ENCODE measurements at places on chromosomes 16 and 17.

DNA sequence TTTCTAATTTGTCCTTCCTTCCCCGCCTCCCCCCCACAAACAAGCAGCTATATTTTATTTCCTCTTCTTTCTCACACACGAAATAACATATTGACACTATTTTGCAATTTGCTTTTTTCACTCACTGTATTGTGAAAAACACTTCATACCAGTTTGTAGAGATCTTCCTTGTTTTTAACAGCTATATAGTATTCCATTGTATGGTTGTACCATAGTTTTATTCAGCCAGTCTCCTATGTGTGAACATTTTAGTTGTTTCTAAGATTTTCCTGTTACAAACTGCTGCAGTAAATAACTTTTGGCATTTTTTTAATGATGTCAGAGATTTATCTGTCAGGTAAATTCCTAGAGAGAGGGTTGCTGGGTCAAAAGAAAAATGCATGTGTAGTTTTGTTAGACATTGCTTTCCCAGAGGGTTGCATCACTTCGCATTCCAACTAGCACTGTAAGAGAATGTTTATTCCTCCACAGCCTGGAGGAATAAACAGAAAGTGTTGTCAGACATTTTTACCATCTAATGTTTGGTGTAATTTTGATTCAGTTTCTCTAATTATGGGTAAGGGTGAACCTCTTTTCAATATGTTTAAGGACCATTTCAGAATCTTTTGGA, 101.2 kb downstream of the MRTFB start:
- no peak overlapping the region for H3K27ac ChIP-seq
- H3K4me3 ChIP-seq: no peak overlapping the region
- peaks cover 8% of the 10 kb centered on the region for H3K4me1 ChIP-seq
- H3K27me3 ChIP-seq: no peaks in the 10 kb centered on the region
- peaks cover 12% of the 10 kb centered on the region for H3K36me3 ChIP-seq

- H3K27ac ChIP-seq: peak overlapping the region; percentile 97
- DNase-seq: peak; percentile 74
- H3K4me1 ChIP-seq: peaks cover 68% of the 10 kb centered on the region
- H3K36me3 ChIP-seq: peaks cover 50% of the 10 kb centered on the region
- H3K4me3 ChIP-seq: peak overlapping the region; percentile 64
These were observed 5.2 kb downstream of the IL32 start for GRCh38 chr16:3070608-3071111.

DNA sequence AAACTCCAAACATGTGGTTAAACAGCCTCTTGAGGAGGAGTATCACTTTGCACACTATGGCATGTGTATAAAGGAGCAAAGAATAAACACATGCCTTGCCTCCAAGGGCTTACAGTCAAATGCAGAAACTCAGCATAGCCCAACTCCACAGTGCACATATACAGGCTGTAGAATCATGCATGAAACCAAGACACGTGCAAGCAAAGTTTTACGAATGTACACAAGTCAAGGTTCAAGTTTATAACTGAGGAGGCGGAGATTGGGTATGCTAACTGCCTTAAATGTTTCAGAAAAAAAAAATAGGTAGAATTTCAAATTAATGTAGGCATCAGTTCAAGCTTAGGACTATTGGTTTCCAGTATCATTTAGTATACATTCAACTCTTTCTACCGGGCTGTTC, 321.1 kb downstream of the SOX9 start:
- H3K36me3 ChIP-seq: no peaks in the 10 kb centered on the region
- H3K4me1 ChIP-seq: no peaks in the 10 kb centered on the region
- no peak for DNase-seq
- no peaks in the 10 kb centered on the region for H3K27me3 ChIP-seq

GRCh38 chr16:55035029-55035428, 104.4 kb downstream of the IRX5 start:
- H3K4me3 ChIP-seq: no peak overlapping the region
- H3K27me3 ChIP-seq: peaks cover 4% of the 10 kb centered on the region
- DNase-seq: peak; percentile 70
- no peaks in the 10 kb centered on the region for H3K4me1 ChIP-seq
- no peaks in the 10 kb centered on the region for H3K36me3 ChIP-seq

DNA sequence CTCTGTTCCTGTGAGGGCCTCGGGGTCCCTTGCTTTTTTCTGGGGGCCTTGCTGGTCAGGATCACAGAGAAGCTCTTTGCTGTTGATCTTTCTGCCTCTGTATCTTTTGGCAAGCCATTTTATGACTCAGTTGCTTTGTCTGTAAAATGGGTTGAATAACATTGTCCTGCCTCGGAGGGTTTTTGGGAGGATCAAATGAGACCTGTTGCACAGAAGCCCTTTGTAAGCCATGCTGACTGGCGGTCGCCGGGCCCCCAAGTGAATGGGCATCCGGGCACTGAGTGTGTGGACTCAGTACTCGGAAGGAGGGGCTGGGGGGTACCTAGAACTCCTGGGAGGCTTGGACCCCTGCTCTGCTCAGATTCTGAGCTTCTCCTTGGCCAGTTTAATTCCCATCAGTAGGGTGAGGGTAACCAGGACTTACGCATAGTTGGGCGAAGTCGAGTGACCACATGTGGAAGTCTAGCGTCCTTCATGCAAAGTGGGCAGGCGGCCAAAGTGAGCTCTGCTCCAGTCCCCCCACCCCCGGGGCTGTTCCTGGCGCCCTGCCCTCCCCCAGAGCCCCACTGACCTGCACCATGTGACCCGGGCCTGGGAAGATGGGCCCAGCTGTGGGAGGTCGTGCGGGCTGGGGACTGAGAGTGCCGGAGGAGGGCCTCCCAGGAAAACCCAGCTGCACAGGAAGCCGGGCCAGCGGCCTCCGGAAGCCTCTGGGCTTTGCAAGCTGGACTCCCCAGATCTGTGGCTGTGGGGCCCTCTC, 284.0 kb downstream of the SEC14L1 start:
- H3K4me3 ChIP-seq: no peak overlapping the region
- H3K36me3 ChIP-seq: no peaks in the 10 kb centered on the region
- no peak overlapping the region for H3K27ac ChIP-seq
- H3K4me1 ChIP-seq: peaks cover 80% of the 10 kb centered on the region

GRCh38 chr16:85327731-85328675, 215.7 kb upstream of the CIBAR2 start:
- no peak for DNase-seq
- H3K27me3 ChIP-seq: peaks cover 5% of the 10 kb centered on the region
- no peak overlapping the region for H3K4me3 ChIP-seq
- no peak overlapping the region for H3K27ac ChIP-seq
- no peaks in the 10 kb centered on the region for H3K36me3 ChIP-seq
- H3K4me1 ChIP-seq: peaks cover 3% of the 10 kb centered on the region

DNA sequence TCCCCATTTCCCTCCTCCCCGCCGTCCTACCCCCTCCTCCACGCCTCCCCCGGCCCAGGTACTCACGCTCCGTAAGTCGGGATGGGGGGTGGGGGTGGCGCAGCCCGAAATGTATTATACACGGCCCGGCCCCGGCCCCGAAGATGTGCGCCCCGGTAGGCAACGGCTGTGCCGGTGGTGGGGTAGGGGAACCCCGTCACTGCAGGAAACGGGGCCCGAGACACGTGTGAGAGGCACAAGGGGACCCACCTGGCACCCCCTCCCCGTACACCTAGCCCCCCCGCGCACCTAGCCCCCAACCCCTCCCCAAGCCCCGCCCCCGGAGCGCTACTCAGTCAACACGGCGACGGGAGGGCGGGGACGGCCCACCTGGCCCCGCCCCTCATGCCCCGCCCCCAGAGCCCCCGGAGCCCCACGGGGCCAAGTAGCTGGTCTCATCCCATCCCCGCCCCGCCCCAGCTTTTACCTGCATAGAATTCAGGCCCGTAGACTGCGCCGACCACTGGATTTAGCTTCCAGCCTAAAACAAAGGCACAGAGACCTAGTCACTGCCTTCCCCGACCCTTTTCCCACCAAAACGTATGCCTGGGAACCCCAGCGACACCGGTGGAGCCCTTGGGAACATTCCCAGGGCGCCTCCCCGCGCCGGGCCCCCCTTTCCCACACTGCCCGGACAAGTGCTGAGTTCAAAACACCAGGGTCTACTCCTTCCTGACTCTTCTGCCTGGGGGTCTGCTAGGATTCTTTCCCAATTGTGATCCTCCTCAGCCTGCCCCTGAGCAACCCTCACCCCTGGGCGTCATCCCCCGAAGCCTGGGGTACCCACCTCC, 22.8 kb downstream of the ENGASE start:
- peak; percentile 18 for DNase-seq
- H3K27me3 ChIP-seq: peaks cover 26% of the 10 kb centered on the region
- no peak overlapping the region for H3K4me3 ChIP-seq
- H3K4me1 ChIP-seq: peaks cover 3% of the 10 kb centered on the region

DNA sequence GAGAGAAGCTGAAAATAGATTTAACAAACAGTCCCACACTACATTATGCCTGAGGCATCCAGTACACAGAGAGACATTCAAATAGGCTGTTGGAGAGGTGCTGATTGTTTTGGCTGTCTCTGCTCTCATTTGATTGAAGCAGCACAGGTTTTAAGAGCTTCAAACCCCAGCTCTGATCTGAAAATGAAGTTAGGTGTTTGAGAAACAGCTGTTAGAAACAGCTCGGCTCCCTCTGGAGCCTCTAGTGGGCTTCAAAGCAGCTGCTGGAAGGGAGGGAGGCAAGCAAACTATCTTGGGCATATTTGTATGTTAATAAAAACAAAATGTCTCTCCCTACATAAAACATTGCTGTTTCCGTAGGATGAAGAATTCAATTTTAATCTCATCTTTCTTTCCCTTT, 607.3 kb upstream of the GOT2 start:
- DNase-seq: no peak
- H3K27ac ChIP-seq: no peak overlapping the region
- no peaks in the 10 kb centered on the region for H3K4me1 ChIP-seq
- H3K36me3 ChIP-seq: no peaks in the 10 kb centered on the region

DNA sequence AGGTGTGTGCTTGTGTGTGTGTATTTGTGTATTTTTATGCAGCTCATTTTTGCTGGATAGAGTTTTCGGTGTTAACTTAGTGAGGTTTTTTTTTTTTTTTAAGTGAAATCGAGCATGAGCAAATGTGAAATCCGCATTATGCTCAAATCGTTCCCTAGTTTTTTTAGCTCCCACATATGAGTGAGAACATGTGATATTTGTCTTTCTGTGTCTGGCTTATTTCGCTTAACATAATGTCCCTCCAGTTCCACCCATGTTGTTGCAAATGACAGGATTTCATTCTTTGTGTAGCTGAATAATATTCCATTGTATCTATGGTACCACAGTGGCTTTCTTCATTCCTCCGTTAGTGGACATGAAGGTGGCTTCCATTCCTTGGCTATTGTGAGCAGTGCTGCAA, 1103.3 kb upstream of the EEF2KMT start:
- no peak for DNase-seq
- H3K4me3 ChIP-seq: no peak overlapping the region
- no peaks in the 10 kb centered on the region for H3K36me3 ChIP-seq
- no peaks in the 10 kb centered on the region for H3K27me3 ChIP-seq

- H3K27ac ChIP-seq: no peak overlapping the region
- H3K4me3 ChIP-seq: no peak overlapping the region
- peaks cover 7% of the 10 kb centered on the region for H3K4me1 ChIP-seq
- no peak for DNase-seq
These were observed 235.6 kb upstream of the GSE1 start for GRCh38 chr16:85377388-85378144.

DNA sequence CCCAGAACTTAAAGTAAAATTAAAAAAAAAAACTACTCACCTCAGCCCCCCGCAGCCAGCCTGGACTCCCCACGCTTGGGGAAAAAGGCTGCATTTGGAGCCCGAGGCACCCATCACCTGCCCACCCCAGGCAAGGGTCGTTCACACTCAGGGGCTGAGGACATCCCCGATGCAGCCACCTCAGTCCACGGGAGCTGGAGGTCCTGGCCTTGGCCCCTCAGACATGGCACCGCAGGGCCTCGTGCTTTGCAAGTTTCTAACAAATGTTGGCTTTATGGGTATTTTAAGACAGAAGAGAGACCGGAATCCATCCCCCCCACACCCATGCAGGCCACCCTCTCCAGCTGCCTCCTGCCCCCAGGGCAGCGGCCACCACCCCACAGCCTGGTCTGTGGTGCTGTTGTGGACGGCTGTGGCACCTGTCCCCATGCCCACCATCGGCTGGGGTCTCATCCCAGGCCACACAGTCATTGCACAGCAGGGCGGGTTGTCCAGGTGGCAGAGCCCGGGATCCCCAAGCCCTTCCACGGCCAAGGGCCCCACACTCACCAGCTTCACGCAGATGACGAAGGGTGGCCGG, 116.4 kb upstream of the ZNF750 start:
- no peak overlapping the region for H3K27ac ChIP-seq
- no peaks in the 10 kb centered on the region for H3K4me1 ChIP-seq
- H3K4me3 ChIP-seq: no peak overlapping the region
- no peaks in the 10 kb centered on the region for H3K27me3 ChIP-seq
- DNase-seq: no peak

DNA sequence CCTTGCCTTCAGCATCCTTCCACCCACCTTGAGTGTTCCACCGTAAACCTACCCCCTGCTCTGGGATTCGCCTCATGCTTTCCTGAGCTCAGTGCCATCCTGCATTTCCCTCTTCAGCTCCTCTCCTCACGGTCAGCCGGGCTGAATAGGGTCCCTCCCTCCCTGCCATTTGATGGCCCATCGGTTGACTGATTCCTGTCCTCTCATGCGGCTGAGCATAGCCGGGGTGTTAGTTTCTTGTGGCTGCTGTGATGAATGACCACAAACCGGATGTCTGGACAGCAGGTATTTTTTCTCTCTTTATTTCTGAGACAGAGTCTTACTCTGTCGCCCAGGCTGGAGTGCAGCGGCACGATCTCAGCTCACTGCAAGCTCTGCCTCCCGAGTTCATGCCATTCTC, 44.1 kb upstream of the MGAT5B start:
- no peaks in the 10 kb centered on the region for H3K27me3 ChIP-seq
- no peaks in the 10 kb centered on the region for H3K36me3 ChIP-seq
- no peak for DNase-seq
- no peak overlapping the region for H3K27ac ChIP-seq

DNA sequence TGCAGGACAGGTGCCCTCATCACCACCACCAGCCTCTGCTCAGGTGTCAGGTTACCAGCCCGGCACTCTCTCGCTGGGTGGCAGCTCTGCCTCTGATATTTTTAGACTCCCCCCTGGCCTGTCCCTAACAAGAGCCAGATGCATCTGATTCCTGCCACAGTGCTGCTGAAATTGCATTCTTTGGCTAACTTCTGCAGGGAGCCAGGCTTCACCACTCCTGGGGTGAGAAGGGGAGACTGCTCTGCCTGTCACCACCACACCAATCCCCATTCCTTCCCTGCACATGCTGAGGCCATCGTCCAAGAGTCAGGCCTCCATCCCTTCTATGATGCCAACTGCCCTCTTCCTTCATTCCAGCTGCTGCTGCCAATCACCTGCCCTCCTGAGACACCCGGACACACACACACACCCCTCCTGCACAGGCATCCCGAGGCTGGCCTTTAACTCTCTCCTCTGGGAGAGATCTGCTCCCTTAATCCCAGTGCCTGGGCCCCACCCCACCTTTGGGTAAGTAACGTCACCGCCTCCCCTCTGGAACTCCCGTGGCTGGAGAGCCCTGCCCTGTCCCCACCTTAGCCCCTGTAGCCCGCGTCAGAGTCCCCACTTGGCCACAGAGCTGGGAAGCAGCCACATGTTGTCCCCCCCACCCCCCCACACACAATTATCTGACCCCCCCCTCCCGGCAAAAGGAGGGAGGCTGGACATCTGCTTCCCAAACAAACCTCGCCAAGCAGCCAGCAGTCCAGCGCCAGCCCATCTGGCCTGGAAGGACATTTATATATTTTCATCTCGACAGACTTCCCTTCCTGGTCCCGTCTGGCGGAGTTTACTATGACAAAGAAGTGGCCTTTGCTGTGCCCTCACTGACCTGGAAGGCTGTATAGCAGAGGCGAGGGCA, 2.8 kb downstream of the EMP2 start:
- peaks cover 31% of the 10 kb centered on the region for H3K27me3 ChIP-seq
- no peak for DNase-seq
- H3K4me1 ChIP-seq: no peaks in the 10 kb centered on the region
- H3K4me3 ChIP-seq: no peak overlapping the region
- H3K36me3 ChIP-seq: no peaks in the 10 kb centered on the region
